ENCODE measurements at places on chromosomes 7 and 10.

GRCh38 chr10:3761904-3762303 lies 23.1 kb downstream of the KLF6 start:
- DNase-seq = no peak

DNA sequence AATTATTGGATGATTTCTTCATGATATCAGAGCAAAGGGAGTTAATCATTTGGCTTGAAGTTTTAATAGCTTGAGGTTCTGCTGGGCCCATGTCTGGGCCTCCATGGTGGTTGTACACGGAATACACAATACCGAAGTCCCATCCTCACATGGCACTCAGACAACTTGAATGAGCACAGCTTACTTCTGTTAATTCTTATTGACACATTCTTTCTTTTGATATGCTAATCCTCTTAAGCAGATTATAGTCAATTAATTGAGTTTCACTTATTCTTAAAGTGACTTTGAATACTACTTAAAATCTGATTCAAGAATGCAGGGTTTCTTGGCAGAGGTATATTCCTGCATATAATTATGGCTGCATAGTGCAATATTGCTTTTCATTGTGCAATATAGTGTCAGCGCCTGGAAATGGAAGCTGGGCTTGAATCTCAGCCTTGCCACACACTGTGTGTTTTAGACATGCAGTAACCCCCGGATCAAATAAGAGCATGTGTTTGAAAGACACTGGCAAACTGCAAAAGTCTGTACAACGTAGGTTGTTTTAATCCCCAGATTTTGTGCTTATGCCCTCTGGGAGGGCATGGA lies 543.5 kb upstream of the ADARB2 start:
- DNase-seq = no peak

- no peak for DNase-seq
Measured at GRCh38 chr7:19816128-19816527, 42.7 kb upstream of the TMEM196 start.

DNA sequence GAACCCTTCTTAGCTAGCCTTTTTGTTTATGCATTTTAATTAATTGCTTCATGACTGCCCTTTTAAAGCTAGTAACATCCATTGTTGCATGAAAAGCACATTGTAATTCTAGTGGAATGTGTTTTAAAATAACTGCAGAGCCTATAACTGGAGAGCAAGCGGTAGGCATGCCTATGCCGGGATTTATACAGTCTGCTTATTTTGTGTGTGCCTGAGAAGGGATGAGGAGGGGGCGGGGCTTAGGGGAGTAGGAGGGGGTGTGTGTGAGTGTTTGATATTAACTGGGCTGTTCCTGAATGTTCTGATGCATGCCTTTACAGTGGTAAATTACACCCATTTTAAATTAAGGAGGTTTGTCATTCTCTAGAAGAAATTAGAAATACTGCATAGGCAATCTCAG lies 208.1 kb downstream of the TCF7L2 start:
- no peak for DNase-seq

DNA sequence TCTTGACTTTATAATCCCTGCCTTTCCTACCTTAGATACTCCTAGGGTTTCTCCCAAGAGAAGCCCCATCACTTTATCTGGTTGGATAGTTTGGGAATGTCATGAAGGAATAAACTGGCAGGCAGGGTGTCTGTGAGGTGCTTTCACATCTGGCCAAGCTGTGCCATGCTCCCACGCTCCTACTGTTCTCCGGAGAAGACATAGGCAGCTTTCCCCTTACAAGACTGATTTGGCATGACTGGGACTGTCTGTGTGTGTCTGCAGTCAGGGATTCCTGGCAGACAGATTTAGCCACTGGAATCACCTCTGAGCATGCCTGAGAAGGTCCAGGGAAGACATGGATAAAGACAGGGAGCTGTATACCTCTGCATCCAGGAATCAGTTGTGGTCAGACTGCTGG lies 45.3 kb downstream of the HK1 start:
- no peak for DNase-seq

DNA sequence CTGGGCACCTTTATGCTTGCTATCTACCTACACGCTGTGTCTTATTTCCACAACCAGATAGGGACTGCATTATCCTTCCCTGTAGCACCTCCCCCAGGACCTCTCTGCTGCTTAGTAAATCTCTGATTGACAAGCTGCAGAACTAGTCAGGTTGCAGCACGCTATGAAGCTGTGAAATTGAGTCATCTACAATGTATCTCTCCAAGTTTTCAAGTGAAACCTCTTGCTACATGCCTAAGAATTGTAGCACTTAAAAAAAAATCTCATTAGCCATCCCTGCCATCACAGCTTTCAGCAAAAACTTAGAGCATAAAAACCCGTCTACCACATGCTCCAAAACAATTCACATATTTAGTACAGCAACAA lies 69.7 kb upstream of the FGFR2 start:
- DNase-seq = no peak

GRCh38 chr7:85023066-85023712 lies 163.7 kb downstream of the SEMA3D start:
- DNase-seq = no peak

DNA sequence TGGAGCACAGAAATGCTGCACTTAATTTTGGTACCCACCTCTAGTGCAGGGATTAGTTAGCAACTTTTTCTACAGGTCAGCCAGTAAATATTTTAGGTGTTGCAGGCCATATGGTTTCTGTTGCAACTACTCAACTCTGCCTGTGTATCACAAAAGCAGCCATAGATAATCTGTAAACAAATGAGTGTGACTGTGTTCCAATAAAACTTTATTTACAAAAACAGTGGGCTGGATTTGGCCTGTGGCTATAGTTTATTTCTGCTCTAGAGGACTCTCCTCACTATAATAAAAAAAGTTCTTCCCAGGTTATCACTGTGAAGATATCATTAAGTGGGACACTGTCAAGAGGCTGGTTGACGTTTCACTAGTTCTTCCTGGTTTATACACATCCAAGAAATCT lies 65.8 kb downstream of the DNAJC12 start:
- DNase-seq = no peak

DNA sequence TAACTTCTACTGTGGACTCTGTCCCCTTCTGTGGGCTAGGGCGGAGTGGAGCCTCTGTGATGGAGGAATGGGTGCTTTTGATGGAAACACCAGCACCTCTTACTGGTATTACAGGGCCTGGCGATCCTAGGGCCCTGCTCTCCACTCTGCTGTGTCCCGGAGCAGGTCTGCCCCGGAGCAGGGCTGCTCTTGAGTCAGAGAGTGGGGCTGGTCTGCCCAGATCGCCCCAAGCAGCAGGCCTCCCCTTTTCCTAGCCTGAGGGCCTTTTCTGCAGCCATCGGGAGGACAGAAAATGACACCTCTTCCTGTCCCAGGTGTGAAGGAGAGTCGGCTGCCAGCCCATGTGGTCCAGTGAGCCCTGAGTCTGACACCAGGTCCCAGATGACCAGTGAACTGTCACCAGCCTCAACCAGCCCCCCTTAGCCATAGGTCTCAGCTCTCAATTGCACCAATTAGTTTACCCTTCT lies 1.4 kb downstream of the ZNF282 start:
- DNase-seq = no peak

GRCh38 chr7:36614959-36615358 lies 109.3 kb downstream of the AOAH start:
- DNase-seq = no peak

GRCh38 chr10:124949543-124949942 lies 7.6 kb downstream of the ZRANB1 start:
- no peak for DNase-seq

DNA sequence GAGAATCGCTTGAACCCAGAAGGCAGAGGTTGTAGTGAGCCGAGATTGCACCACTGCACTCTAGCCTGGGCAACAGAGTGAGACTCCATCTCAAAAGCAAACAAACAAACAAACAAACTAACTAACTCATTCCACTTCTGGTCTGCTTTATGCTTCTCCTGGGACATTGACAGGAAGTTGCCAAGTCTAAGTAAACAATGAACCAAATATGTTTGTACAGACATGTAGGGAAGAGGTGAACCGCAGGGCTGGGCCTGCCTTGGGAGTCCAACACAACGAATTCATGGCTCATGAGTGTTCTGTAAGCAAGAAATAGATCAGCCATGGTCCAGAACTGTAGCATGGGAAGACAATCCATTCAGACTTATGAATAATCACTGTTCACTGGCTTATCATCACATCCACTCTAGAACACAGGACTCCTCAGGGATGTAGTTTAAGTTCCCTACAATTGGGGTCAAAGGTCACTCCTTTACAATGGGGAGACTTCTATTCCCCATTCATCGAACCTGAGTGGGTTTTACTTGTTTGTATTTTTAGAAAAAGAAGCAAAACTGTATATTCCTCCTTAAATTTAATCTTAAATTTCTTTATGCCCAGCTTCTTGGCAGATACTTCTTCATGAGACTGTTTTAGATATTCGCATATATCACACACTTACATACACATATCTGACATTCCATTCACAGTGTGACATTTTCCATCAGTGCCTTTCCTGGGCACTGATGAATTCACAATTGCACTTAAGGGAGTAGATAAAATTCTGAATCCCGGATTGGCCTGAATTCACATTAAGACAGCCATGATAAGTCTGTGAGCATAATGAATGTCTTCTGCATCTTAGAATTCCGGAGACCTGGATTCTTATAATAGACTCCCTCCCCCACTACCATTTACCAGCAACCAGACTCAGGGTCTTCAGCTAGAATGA lies 159.1 kb upstream of the EEPD1 start:
- no peak for DNase-seq

DNA sequence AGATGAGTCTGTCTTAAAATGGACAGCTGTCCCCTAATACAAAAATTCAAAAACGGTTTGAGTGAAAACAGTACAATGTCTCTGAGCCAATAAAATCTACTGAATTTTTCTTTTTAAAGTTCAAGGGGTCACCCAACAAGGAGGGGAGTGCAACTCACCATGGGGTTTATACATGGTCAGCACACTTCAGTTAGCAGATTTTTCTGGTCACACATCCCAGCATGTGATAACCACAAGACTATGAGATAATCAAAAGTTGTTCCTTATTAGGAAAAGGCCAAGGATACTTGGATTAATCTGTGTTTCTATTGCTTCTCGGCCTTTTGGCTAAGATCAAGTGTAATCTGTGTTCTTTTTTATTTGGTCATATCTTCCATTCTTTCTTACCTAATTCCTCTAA lies 31.6 kb downstream of the ABCB5 start:
- no peak for DNase-seq

GRCh38 chr10:117445992-117446391 lies 70.8 kb upstream of the PDZD8 start:
- DNase-seq = no peak

DNA sequence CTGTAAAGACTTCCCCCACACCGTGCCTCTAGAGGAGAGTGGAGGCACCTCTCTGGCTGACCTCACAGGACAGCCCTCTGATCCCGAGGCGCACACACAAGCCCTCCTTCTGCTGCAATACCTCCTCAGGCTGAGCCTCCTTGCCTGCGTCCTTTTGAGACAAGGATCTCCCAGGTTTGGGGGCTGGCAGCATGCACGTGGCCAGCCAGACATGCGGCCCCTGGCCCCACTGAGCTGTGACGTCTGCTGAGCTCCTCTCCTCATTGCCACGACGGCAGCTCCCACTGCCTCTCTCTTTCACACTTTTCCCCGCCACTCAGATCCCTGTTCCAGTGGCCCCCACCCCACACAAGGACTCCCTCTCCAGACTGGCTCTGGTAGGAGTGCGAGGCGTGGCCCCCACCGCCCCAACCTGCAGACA lies 12.2 kb upstream of the DNAAF5 start:
- no peak for DNase-seq

DNA sequence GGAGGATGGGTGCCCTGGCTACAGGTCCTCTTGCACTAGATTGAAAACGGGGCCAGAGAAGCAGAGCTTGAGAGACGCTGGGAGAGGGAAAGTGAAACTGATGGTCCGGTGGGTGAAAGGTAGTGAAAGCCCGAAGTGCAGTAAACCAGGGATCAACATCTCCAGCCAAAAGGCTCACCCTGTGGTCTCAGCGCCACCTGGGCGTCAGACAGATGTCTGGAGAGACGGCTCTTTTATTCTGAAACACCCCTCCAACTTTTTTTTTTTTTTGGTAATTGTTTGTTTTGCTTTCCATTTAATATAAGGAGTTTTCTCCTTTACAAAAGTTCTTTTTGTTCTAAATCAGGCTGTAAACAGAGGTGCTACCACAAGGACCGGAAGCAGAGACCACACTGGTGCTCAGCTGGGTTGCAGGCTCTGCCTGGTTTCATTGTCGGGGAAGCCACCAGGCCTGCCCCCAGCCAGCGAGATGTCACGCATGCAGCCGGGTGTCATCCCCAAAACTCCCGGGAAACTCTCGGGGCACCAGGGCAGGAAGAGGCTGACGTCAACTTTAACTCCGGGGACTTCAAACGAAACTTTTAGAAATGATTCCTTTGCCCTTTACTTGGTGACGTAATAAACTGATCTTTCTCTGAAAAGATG lies 11.2 kb downstream of the IL2RA start:
- DNase-seq = peak; percentile 93

DNA sequence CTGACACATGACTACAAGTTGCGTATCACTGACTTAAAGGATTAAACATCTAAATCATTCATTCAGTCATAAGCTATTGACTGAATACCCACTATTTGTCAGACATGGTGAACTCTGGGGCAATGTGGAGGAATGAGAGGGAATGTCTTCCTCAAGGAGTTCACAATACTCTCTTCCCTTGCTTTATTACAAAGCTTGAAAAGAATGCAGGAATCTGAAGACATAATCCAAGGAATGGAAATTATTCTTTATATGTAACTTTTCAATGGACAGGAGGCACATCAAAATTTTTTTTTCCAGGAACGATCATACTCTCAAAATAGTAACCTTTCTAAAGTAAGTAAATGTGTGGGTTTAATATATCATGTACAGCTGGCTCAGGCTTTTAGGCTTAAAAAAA lies 111.9 kb downstream of the ATXN7L1 start:
- DNase-seq = no peak

DNA sequence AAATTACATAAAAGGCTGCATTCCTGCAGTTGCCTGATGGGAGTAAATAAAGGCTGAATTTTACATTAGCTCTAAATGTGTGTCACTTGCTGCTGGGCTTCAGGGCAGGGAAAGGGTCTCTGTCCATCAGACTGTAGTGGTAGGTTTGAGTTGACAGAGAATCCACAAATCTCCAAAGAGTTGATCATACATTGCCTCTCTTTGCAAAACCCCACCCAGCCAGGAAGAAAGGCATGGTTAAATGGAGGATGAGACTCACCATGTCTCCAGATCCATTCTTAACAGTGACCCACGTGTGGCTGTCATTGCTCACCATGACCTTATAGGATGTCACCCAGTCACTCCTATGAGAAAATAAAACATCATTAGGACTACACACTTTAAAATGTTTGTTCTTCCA lies 92.8 kb downstream of the CPXM2 start:
- no peak for DNase-seq

GRCh38 chr10:126417220-126417825 lies 29.0 kb upstream of the ADAM12 start:
- DNase-seq = no peak

GRCh38 chr7:110375068-110375467 lies 715.9 kb upstream of the LRRN3 start:
- DNase-seq = no peak

Data from stimulated activated naive CD4-positive, alpha-beta T cell treated with Interleukin-2 at 50 U/mL for 16 hours (primary cell).